ENCODE measurements at places on chromosomes 7 and 10.

GRCh38 chr10:24153537-24153936 lies 55.4 kb upstream of the KIAA1217 start:
- DNase-seq = no peak

GRCh38 chr7:158771213-158771834 lies 58.0 kb downstream of the ESYT2 start:
- DNase-seq = no peak

DNA sequence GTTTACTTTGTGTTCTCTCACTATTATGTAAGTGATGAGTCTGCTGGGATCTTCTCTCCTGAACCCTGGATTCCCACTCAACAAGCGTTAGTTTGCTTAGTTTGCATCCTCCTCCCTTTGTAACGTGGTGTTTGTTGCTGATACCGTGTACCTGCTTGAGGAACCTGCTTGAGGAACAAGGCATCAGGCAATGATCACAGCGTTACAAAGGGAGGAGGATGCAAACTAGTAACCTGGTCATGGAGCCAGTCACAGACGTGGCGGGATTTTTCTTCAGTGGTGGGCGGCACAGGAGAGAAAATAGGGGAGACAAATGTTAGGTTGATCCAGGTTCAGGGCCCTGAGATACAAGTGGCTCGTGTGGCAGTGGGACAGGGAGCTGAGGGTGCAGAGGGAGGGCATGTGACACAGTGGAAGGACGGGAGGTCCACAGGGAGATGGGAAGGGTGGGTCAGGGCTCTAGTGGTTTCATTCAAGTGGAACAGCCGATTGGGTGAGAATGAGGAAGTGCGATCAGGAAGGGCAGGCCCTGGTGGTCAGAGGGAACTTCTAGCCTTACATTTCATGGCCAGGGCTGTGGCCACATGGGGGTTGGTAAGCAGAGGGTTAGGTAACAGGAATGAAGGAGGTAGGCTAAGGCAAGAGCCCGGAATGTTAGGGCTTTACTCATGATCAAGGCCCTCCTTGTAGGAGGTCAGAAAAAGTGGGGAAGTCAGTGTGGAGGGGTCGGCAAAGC lies 38.0 kb downstream of the SNX10 start:
- DNase-seq = no peak

DNA sequence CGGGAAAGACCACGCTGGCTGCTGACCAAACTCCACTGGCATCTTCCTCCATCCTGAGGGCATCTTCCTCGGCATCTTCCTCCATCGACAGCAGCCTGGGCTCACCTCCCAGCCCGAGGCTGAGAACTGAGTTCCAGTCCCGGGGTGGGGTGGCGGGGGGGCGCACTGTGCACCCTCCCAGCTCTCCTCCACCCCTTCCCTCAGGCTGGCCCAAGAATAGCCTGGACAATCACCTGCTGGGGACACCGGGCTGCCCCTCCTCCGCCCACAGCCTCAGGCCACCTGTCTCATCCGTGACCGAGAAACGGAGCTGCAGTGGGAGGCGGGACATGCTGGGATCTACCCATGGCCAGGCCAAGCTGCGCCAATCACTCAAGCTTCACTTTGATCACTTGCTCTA lies 37.2 kb downstream of the DIP2C start:
- DNase-seq = no peak

- no peak for DNase-seq
Observed at GRCh38 chr10:22723343-22723779, 9.0 kb upstream of the PIP4K2A start.

All from GM23338 (cell line).